OCI-LY7 (cell line): ENCODE measurements at places on chromosomes 3 and 15.

GRCh38 chr3:133106169-133106568, 68.0 kb downstream of the TMEM108 start:
- no peak for DNase-seq

GRCh38 chr3:5258526-5258925, 71.0 kb downstream of the EDEM1 start:
- no peak for DNase-seq

DNA sequence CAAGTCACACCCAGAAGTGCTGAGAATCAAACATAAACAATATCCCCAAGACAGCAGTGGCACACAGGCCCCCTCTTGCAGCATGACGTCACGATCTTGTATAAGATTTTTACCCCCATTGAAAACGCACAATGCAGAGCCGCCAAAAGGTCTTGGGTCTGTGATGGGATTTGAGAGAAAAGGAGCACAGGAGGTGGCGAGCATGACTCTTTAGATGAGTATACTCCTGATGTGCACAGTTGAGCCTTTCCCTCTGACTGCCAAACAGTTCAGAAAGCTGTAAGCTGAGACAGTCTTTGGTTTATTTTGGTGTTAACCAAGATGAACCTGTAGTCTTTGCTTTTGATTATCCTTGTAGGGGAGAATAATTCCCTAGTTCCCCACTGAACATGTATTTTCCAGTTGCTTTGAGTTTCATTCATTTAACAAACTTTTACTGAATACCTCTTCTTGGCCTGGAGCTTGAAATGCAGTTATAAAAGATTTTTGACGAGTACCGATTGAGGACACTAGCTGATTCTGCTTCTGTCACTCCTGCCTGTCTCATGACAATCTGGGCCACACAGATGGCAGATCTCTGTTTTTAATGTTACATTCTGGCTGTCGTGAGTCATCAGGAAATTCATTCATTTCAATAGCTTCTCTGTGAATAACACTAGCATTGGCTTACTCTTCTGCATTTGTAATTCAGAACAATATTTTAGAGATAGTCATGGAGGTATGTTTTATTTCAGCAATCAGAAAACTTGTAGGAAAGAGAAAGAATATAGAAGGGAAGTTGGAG, 28.9 kb downstream of the CFAP91 start:
- no peak for DNase-seq

DNA sequence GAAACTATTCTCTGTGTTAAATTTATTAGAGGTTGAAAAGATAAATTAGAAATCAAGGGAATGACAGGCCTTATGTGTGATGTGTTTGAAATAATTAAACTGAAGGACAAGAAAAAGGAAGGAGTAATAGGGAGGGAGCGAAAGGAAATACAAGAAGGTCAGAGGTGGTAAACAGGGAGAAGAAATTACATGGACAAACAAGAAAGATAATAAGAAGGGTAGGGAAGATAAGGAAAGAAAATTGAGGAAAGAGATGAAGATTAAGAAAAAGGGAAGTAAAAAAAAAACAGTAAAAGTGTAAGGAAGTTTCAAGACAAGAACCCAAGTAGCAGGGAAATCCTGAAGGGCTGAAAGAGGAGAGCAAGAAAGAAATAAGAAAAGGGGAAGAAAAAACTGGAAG, 26.2 kb upstream of the ANXA2 start:
- no peak for DNase-seq

GRCh38 chr3:64342940-64343688, 117.8 kb upstream of the PRICKLE2 start:
- DNase-seq, result no peak

GRCh38 chr15:101431748-101432147, 57.8 kb downstream of the PCSK6 start:
- no peak for DNase-seq

DNA sequence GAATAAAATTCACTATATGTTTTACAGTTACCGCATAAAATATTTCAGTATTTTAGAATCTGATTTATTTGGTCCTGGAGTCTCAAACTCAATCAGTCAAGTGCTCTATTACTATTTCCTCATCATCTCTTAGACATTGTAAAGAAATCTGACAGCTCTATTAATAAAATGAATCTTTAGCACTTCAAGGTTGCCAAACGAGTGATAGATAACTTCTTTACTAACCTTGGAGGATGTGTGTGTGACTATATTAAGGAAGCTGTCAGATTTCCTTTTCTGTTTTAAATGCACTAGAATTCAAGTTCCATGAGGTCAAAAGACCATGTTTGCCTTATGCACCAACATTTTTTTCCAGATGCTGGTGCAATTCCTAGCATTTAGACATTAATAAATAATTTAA, 389.8 kb upstream of the AZI2 start:
- DNase-seq, result no peak

DNA sequence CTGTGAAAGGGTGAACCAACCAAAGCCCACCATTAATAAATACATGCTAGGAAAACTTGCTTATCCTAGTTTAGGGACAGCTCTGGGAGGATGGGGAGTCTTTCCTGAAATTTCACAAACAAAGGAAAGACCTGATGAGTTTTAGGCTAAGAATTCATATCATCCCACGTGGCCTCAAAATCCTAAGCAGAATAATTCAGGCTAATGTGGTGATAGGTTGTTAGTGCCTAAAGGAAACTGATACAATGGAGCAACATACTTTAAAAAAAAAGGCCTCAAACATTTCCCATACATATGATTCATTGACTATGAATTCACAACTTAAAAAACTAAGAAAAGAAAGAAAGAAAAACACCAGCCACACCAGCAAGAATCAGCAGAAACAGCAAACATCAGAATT, 126.9 kb upstream of the CNTN4 start:
- no peak for DNase-seq

DNA sequence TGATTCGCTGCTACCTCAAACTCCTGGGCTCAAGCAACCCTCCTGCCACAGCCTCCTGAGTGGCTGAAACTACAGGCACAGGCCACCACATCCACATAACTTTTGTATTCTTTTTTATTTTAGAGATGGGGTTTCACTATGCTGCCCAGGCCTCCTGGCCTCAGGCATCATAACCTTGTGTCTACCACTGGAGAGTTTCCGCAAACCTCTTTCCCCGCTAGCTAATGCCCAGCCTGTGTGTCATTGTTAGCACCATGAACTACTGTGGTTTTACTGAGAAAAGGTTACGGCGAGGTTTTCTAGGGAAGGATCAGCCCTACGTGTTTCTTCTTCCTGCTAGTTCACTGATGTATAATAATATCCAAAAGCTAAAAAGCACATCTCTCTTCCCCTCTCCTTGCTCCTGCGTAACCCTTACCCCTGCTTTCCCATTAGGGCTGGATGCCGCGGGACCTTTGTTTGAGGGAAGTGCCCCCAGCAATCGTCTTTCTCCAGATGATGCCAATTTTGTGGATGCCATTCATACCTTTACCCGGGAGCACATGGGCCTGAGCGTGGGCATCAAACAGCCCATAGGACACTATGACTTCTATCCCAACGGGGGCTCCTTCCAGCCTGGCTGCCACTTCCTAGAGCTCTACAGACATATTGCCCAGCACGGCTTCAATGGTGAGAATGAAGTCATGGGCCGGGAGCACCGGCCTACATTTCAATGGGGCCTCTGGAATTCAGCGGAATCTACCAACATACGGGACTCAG, 113.7 kb downstream of the LIPC start:
- no peak for DNase-seq

DNA sequence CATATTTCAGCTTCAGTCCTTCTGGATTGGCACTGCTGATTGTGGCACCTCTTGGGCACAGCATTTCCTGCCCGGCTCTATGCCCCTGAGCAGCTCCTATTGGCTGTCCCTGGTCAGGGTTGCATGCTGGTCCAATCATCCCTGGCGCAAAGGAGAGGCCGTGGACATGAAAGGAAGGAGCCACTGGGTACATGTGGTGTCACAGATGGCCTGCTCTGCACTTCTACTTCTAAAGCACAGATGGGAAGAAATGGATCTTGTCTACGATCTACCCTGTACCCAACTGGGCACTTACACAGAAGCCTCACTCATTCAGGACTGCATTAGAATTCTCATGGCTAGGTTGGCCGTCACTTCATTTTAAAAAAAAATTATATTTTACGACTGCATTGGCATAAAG, 232.5 kb downstream of the SHQ1 start:
- DNase-seq, result no peak

DNA sequence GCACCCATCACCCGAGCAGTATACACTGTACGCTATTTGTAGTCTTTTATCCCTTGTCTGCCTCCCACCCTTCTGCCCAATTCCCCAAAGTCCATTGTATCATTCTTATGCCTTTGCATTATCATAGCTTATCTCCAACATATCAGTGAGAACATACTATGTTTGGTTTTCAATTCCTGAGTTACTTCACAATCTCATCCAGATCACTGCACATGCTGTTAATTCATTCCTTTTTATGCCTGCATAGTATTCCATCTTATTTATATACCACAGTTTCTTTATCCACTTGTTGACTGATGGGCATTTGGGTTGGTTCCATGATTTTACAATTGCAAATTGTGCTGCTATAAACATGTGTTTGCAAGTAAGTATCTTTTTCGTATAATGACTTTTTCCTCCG, 564.7 kb upstream of the NECTIN3 start:
- DNase-seq, result no peak

GRCh38 chr15:69892351-69892750, 205.4 kb downstream of the TLE3 start:
- no peak for DNase-seq

DNA sequence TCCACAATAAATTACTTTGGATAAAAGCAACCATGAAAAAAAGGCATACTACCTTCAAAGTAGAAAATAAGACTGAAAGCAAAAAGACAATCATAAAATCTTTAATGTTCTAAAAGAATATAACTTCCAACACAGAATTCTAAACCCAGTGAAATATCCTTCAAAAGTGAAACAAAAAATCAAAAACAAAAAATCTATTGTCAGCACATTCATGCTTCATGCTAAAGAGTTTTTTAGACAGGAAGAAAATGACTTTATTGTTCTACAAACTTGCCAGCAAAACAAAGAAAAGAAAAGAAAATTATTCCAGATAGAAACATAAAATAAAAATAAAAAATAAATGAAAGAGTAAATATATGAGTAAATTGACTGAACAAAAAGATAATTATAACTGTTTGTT, 134.9 kb downstream of the EFHB start:
- no peak for DNase-seq

- DNase-seq, result no peak
These were observed 775.3 kb upstream of the ARPP21 start for GRCh38 chr3:34864011-34864410.

DNA sequence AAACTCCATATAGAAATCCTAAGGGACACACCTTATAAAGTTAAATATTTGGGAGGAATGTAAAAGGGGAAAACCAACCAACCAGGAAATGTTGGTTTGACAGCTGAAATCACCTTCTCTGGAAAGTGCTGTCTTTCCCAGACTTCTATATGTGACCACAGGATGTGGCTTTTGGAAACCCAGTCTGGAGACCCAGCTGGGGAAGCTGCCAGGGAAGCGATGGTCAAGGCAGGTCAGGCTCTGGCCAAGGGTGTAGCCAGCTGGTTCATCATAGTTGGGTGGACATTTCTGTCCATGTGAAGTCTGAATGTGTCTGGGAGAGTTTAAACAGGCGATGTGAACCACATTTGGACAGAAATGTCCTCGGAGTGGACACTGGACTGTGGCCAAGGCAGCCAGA, 73.9 kb downstream of the ARNT2 start:
- no peak for DNase-seq

DNA sequence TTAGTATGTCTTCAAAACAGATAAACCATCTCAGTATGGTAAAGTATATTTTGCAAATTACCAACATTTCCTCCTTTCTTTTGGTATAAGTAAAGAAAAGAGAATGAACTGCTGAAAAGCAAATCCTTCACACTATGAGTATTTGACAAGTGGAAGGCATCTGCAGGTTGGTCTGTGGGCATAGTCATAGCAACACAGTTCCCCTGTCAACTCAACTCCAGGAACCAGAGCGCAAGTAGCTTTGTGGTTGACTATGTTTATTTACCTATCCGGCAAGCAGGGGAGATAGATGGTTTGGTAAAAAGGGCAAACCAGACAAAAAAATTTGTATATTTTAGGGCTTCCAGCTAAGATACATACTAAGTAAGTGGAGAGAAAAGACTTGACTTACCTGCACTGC, 88.3 kb upstream of the PPIB start:
- DNase-seq, result no peak

GRCh38 chr3:89145995-89146394, 38.6 kb downstream of the EPHA3 start:
- no peak for DNase-seq

DNA sequence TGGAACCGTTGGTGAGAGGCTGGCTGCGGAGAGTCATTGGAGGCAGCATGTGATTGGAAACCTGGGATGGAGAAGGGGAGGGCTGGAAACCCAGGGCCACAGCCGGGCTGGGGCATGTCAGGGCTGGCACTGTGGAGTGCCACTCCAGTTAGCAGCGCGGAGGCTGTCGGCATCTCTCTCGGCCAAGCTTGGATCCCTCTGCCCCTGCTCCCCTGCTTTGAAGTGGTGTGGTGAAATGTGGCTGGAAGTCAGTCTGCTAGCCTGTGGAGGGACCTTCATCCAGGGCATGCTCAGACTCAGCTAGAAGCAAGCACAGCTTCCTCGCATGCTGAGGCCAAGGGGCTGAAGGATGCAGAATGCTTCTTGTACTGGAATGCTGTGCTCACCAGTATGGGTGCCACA, 13.5 kb downstream of the SLCO3A1 start:
- no peak for DNase-seq

GRCh38 chr15:79798311-79798710, 98.5 kb downstream of the MTHFS start:
- no peak for DNase-seq

- DNase-seq, result no peak
These were observed 32.5 kb downstream of the GBE1 start for GRCh38 chr3:81728766-81729544.

DNA sequence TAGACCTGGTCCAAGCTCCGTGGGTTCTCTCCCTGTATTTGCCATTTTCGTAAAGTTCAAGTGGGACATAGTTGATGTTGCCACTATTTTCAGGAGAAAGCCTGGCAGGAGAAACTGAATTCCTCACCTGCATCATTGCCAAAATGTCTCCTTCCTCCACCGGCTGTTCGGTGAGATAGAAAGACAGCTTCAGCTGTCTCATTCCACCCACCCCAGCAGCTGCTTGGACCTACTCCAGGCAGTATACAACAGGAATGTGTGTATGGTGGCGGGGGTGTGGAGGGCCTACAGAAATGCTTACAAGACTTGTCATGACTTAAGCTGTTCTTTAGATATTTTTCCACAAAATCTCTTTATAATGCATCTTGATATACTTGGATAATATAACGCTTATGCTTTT, 132.7 kb upstream of the RAP2B start:
- DNase-seq, result no peak

DNA sequence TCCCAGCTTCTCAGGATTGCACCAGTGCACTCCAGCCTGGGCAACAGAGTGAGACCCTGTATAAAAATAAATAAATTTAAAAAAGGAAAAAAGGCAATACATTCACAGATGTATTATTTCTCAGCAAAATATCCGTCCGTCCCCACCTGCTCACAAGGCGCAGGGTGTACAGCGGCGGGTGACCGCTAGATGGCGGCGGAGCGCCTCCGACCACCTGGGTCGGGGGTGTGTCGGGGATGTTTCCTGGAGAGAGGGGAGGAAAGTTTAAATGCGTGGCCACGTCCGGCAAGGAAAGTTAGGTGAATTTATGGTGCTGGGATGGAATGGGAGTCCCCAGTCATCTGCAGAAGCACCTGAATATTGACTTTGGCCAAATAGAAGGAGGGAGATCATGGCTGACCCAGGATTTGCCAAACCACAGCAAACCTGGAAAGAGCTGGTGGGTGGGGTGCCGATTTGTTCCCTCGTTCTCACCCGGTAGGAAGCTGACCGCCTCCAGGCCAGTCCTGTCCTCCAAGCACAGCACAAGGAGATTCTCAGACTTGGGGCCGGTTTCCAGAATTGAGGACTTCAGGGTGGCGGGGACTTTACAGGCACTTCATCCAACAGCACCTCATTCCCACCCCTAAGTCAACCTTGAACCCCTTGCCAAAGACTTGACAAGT, 88.3 kb downstream of the TMEM266 start:
- peak; percentile 65 for DNase-seq
